Stimulated activated CD4-positive, alpha-beta T cell treated with anti-CD3 and anti-CD28 coated beads, Interleukin-1b, Interleukin-23, amount 100 ng/mL, for 1 hour (primary cell): ENCODE measurements at places on chromosomes 7 and 10.

DNA sequence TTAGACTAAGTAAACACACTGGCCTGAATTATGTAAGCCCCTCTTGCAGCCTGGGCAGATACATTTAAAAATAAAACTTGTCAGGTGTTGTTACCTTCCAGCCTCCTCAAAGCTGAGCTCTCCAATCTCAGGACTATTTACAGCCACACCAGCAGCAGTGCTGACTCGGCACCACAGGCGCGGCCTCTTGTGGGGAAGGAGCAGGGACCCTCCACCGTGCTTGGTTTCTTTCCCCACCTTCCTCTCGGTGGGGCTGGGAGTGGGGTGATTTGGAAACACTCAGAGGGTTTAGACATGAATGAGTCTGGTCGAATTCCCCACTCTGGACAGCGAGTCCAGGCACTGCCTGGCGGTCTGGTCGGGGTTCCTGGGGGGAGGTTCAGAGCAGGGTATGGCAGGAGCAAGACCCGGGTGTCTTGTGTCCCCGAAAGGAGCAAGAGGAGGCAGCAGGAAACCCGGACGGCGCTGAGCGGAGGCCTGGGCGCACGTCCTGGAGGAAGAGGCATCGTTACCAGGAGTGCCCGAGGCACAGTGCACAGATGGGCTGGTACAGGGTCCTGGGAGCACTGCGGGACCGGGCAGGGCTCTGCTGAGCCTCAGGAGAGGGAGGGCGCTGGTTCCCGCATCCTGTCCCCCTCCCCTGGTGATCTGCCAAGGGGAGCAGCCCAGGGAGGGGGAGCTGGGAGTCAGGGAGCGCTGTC, 29.2 kb upstream of the CFAP46 start:
- no peak for DNase-seq

DNA sequence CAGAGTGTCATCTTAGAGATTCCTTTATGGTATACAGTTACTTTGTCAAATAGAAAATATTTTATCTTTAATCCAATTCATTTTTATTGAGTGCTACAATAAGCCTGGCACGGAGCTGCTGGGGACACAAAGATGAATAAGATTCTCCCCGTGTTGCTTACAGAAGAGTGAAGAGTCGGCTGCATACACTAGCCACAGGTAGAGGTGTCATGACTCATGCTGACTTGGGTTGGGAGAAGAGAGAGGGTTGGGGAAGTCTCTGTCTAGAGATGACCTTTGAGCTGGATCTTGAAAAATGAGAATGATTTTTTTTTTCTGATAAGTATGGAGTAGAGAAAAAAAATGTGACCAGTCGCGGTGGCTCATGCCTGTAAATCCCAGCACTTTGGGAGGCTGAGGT, 289.9 kb upstream of the CELF2 start:
- DNase-seq, result no peak

DNA sequence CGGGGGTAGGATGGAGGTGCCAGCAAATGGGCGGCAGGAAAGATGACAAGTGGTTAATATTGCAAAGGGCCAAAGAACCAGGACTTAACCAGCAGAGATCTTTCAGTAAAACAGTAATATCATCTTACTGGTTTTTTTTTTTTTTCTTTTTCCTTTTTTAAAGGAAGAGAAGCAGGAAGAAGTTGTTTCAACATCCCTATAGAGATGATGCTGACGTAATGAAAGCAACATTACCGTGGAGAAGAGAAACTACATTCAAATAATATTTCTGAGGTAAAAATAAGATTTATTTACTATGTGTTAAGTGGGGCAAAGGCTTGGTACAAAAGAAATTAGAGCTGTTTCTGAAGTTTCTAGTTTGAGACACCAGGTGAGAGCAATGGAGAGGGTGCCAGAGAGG, 11.0 kb downstream of the MINDY3 start:
- DNase-seq, result no peak

- no peak for DNase-seq
Measured at GRCh38 chr7:20439416-20440185, 108.9 kb downstream of the ITGB8 start.

DNA sequence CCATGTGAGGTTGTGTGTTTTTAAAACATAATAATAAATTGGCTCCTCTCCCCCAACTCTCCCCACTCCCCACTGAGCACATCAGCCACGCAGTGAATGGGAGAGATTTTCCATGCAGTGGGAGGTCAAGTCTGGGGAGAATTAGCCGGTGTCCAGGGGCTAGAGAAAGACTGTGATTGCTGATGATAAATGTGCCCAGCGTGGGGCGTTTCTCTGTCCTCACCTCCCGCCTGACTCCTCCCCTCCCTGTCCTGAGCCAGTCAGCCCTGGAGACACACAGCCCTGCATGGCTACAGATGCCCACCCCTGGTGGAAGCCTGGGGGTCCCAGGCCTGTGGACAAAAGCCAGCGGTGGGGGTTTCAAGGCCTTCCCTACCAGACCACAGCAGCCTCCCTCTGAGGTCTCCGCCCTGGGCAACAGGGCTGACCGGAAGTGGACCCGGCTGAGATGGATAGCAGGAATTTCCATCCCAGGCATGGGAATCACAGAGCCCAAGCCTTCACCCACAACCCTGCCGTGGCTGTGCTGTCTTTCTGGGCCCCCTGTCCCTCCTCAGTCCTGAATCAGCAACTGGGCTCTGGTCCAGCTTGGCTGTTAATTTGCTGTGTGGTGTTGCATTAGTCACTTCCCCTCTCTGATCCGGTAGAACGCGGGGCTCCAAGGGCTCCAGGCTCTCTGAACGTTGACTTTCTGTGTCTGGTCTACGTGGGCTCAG, 46.8 kb upstream of the SLC29A3 start:
- no peak for DNase-seq

DNA sequence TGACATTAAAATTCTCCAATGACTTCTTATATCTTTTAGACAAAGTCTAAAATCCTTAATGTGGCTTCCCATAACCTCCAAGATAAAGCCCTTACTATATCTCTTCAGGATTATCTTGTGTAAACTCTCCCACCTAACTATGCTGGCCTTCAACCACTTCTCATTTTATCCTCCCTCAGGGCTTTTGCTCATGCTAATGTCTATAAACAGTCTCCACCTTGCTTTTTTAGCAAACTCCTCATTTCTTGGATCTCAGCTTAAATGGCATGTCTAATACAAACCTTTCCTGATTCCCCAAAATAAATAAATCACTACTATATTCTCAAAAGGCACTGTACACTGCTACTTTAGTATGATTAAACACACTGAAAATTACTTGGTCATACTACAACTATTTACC, 181.2 kb downstream of the LRRN3 start:
- DNase-seq, result no peak
